ENCODE measurements at places on chromosomes 7 and 10.
A peak's percentile ranks its signal among the peaks of the same experiment; 100 is the strongest.

DNA sequence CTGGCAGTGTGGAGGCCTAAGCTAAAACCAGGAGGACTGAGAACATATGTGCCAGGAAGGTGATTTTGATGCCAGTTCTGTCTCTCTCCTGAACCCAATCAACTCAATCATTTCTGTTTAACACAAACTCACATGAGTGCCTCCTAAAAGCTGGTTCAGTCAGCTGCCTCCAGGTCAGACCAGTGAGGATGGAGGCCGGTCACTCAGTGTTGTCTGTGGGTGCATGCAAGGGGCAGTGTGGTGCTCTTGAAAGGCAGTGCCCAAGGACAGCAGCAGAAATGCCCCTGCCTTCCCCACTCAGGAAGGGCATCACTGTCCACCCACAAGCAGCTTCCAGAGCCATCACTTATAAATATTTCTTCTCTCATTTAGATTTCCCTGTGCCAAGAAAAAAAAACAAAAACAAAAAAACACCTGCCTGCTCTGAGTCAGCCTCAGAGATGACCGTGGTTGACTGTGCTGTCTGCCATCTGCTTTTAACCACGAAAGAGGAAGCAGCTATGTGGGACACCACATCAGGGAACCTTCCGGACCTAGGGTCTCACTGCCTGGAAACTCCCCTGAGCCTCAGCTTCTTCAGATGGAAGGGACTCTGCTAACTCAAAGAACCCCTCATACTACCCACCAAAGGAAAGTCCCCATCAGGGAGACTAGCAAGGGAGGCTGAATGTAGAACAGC, 39.1 kb downstream of the VOPP1 start:
- DNase-seq: no peak

- DNase-seq: peak; percentile 5
These were observed 16.0 kb downstream of the NRAP start for GRCh38 chr10:113647812-113648211.

- no peak for DNase-seq
These were observed 120.0 kb upstream of the SAMD8 start for GRCh38 chr10:74991435-74991834.

GRCh38 chr10:99528494-99529441, 4.0 kb upstream of the NKX2-3 start:
- no peak for DNase-seq

DNA sequence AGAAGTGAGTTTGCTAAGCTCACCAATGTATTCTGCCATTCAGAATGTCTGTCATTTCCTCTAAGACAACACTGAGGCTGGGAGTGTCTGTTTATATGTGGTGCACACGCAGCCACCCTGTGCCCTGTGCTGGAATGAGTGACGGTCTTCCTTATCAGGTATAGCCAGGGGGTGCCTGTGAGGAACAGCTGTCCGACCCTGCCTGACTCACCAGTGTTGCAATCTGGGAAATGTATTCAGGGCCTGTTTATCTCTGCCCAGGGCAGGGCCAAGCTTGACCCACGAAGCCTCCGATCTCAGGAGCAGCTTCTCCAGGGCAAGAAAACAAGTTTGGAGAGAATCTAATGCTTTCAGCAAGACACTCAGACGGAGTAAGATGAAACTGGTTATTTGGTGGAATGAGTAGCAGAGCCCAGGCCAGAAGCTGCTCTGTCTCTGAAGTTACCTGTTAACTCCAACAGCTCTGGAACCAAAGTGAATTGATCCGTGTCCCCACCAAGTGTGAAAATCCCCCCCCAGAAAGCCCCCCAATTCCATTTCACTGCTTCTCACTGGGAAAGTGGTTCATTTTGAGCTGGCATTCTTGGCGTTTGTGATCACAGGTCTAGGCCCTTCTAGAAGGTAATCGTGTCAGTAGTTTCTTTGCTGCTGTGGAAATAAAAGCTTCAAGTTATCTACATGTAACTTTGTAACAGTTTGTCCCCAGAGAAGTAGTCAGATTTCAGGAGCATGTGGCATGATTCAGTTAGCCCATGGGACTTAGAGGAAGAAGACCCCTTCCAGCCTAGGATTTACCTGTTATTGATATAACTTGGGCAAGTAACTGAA, 6.1 kb upstream of the UBE2H start:
- DNase-seq: no peak

DNA sequence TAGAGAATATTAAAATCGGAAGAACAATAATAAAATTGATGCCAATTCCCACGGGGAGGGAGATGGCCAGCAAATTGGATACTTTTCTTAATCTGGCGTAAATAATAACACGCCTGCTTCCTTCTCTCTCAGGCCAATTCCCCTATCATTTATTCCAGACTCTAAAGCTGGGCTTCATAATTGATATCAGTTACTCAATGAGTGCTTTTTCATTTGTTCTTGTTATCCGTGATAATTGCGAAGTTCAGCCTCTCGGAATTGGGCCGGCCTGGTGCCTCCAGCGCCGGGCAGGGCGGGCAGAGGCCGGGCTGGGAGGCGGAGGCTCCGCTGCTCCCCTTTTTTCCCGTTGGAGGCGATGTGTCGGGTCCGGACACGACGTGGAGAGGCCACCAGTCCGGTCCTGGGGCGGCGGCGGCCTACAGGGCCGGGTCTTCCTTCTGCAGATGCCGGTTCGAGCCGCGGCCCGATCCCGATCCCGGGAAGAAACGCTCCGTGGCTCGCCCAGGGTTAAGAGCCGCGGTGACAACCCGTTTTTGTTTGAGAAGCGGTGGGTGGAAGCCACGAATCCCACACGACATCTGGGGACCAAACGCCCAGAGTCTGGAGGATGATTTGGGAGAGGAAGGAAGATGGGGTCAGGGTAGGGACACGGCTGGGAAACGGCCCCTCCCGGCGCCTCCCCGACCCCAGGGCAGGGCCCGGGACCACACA, 13.6 kb downstream of the UNCX start:
- DNase-seq: no peak

Measured in NCI-H524 (cell line).